ENCODE measurements at places on chromosomes 3 and 15. TPM values are rescaled to one million over a fixed set of nuclear protein-coding genes. Genes with fewer than 3 reads are reported as not detected.

DNA sequence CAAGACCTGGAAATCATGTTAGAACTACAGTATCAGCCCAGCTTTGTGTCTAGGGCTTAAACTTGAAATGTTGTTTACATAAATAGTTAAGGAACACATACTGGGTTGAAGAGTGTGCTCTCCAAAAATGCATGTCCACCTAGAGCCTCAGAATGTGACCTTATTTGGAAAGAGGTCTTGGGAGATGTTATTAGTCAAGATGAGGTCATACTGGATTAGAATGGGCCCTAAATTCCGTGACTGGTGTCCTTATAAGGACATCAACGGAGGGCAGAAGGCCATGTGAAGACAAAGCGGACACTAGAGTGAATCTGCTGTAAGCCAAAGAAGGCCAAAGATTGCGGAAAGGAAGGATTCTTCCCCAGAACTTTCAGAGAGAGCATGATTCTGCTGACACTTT lies 759.2 kb upstream of the CFAP20DC start:
- DNase-seq, result no peak

DNA sequence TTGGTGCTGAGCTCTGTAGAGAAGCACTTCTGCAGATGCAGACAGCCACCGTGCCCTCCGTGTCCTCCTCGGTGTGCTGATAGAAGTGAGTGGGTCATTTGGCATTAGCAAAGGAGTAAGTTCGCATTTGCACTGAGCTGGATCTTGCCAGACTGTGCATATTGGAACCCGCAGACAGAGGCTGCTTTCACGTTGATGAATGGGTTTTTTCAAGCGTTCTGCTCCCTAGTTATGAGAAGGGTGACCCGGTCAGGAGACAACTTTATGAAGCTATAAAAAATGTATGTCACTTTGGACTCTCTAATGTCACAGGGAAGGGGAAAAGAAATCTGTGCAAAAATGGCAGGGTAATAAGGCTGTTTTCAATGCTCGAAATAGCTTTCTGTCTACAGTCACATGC lies 739.4 kb downstream of the MCTP2 start:
- no peak for DNase-seq

The DPPA2 gene
- total RNA-seq, result not detected

The FSTL1 gene
- 548 TPM for total RNA-seq

GRCh38 chr15:45157974-45158373 lies 28.2 kb downstream of the DUOX1 start:
- no peak for DNase-seq

DNA sequence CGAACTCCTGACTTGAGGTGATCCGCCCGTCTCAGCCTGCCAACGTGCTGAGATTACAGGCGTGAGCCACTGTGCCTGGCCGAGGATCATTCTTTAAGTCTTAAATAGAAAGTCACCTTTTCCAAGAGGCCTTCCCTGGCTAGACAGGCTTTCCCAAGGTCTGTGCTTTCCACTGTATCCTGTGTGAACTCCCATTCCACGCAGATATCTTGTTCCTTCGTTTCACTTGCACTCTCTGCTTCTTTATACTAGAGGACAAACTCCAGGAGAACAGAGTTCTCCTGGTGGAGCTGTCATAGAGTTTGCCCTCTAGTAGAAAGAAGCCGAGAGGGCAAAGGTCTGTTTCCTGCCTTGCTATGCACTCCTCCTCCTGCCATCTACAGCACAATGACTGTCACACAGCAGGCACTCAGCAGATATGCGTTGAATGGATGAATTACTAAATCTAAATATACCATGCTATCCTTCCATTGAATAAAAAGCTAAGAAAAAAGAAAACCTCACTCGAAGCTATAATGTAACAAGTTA lies 211.2 kb downstream of the FOXP1 start:
- DNase-seq, result no peak

GRCh38 chr3:177978946-177979345 lies 557.3 kb upstream of the KCNMB2 start:
- no peak for DNase-seq

DNA sequence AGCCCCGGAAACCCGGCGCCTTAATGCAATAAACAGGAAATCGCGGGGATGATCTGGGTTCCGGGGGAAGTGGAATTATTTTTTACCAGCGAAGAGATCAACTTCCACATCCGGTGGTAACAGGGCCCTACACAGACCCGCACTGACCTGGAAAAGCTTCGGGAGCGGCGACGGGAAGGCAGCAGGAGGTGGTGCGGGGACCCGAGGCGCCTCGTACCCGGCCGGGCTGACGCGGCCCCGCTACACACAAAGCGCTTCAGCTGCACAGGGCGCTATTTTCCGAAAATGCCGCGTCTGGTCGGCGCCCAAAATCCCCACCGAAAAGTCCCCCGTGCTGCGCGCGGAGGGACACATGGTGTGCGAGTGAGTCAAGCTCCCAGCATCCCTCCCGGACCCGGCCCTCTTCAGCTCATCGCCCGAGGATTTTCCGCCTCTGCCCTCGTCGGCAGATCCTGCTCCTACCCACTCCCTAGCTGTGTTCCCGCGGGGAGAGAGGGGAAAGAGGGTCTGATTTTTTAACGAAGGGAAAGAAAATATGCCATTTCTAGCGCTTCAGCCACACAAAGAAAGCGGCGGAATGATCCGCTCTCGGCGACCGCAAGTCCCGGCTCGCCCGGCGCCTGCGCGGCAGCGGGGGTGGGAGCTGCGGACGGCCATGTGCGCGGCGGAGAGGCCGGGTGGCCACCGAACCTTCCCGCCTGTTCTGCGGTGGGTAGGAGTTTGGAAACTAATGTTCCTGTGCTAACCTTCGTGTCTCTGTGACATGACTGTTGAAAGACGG lies at the start of gene GABPB1:
TSS of gene GABPB1 (minus strand) at position 361 of the 781 bp plus-strand sequence. CDS start 45,400 bp downstream, outside the sequence.
- DNase-seq, result peak; percentile 96

The CHRD gene
- total RNA-seq, result 32.6 TPM

- DNase-seq, result no peak
These were observed 76.4 kb upstream of the ROBO1 start for GRCh38 chr3:79844176-79844575.
